ENCODE measurements at places on chromosomes 2 and 18.

DNA sequence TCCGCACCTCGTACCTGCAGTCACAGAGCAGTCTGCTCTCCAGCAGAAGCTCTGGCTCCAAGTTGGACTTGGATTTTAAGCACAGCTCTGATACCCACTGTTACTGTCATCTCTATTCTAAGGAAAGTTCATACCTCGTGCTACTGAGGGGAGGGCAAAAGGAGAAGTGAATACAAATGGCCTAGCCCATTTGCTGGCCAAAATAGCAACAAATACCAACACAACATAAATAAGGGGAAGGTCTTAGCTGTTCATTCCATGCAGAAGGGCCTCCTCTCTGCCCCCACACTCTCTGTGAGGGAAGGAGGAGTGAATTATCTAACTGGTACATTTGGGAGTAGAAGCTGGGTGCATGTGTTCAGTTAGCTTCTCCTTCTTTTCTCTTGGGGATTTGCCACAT is 739.4 kb upstream of the RAB6C start:
- no peak for DNase-seq

DNA sequence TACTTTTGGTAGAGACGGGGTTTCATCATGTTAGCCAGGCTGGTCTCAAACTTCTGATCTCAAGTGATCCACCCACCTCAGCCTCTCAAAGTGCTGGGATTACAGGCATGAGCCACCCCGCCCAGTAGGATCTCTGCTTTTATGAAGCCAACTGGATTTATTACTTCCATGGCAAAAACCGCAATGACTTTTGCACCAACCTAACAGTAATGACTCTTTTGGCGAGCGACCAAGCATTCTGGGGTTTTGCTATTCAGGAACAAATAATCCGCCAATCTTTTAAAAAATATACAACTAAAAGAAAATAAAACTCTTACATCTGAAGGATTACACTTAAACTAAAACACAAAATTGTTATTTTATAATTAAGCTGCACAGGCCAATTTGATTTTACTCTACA is 260.6 kb downstream of the ZEB2 start:
- no peak for DNase-seq

DNA sequence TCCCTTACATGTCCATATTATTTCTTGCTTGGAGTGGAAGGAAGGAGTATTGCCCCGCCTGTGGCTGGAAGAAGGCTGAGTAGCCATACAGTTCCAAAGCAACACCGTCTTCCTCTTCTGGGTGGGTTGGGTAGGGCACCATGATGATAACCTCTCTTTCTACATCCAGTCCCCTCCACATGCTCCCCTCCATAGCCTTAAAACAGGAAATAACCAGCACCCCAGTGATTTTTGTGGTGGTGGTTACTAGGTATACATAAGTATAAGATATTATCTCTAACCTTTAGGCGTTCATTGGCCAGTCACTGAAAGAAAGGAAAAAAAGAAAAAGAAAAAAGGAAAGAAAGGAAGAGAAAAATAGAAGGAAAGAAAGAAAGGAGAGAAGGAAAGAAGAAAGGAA is 63.1 kb downstream of the CXCR4 start:
- no peak for DNase-seq

DNA sequence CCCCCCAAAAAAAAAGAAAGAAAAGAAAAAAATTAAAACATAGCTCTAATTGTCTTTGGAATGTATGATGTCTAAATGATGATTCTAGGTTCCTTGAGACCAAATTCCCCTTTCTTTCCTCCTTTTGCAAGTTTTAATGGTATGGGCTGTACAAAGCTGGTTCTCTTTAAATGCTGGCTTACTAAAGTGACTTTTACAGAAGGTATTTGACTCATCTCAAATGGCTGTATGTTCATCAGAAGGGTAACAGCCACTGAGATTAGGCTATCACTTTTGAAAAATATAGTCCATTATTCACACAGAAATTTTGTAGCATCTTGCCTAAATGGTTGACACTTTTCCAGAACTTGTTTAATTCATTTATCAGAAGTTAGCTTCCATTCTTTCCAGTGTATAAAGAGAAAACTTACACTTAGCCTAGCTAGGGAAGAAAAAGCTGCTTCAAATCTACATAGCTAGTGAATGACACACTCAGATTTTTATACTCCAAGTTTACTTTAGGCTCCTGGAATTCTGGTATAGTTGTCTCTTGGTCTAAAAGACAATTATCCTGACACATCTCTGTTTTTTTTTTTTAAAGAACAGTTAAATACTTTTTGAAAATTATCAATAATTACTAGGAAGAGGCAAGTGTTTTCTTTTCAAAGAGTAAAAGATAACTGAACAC is 622.6 kb downstream of the LRP1B start:
- DNase-seq, result no peak

- DNase-seq, result no peak
Measured at GRCh38 chr2:75113231-75113869, 86.0 kb downstream of the TACR1 start.

- no peak for DNase-seq
Measured at GRCh38 chr2:225763711-225764110, 364.2 kb downstream of the NYAP2 start.

DNA sequence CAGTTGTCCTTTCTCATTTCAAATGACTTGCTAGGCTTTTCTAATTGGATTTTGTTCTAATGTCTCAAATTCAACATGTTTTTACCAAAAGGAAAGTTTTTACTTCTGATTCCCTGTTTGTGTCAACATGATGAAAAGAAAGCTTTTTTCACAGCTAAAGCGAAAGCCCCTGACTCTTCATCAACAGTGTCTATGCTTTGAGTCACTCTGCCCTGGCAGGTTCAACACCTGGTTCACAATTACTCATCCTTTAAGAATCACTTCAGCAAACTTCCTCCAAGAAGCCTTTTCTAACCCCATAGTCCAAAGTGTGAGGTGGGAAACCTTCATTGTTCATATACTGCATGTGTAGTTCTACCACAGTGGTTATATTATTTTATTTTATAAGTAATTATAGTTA is 7.6 kb upstream of the DSG2 start:
- no peak for DNase-seq

DNA sequence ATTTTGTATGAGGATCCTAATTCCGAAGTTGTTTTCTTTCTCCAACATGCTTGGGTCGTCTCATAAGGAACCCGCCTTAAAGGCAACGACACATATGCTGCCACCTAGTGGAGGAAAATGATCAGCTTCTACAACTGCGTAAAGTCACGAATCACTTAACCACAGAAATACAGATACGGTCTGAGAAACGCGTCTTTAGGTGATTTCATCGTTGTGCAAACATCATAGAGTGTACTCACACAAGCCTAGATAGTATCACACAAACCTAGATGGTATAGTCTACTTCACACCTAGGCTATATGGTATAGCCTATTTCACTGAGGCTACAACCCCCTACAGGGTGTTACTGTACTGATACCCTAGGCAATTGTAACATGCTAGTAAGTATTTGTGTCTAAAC is 13.1 kb downstream of the GNLY start:
- no peak for DNase-seq

- no peak for DNase-seq
Measured at GRCh38 chr2:105576050-105576439, 168.7 kb upstream of the NCK2 start.

DNA sequence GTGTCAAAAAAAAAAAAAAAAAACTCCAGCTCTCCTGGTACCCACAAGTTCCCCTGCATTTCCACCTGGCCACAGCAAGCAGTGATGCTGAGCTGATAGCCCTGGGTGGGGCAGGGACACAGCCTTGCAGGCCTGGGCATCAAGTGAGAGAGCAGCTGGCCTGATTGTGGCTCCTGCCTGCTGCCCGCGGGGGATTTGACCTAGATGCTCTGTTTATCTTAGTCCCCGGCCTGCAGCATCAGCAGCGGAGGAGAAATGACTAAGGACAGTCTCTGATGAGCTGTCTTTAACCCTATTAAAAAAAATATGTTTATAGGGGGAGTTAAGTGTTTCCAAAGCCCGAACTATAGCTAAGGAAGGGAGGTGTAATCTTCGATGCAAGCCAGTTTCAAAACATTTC is 102.6 kb downstream of the MTCL1 start:
- no peak for DNase-seq

- no peak for DNase-seq
Measured at GRCh38 chr2:14778015-14778414, 145.5 kb downstream of the LRATD1 start.

- no peak for DNase-seq
Measured at GRCh38 chr2:235149240-235149659, 197.4 kb downstream of the SH3BP4 start.

- no peak for DNase-seq
Measured at GRCh38 chr2:3420769-3421397, 41.4 kb downstream of the TRAPPC12 start.

- no peak for DNase-seq
Measured at GRCh38 chr18:51668607-51669006, 471.1 kb upstream of the MEX3C start.

DNA sequence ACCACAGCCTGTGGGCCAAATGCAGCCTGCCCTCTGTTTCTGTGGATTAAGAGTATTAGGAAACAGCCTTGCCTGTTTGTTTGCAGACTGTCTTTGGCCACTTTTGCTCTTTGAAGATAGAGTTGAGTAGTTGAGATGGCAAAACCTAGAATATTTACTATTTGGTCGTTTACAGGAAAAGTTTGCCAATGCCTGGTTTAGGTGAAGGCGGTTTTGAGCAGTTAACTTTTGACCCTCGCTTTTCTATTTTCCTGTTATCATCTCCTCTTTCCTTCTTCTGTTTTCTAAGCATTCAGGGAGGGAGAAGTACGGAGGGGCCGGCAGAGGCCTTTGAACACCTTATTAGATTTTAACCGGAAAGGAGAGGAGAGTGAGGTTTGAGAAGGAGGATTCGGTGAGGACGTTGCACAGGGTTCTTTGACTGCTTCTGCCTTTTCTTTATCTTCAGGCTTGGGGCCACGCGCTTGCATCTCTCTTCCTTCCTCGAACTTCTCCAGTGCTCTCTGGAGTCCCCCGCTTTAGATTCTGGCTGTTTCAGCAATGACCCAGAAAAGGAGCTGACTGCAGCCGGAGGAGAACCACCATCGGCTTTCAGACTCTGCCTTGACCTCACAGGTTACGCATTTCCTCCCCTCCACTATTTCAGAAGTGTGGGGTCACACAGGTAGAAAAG is 39.2 kb downstream of the IL1R2 start:
- DNase-seq, result no peak

DNA sequence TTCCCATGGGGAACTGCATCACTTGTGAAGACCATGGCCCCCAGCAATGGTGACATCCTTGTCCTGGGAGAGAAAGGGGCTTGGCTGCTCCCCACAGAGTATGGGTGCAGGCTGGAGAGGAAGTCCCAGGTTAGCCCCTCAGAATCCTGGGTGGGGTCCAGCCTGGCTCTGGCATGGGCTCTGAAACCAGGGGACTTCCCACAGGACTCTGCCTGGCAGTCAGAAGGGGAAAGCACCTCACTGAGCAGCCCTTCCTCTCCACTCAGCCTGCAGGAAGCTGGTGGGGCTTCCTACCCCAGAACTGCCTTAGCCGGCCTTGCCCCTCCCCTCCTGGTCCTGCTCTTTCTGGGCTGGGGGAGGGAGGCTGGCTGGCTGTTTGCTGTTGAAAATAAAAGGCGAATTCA is 3.7 kb downstream of the NEURL3 start:
- DNase-seq, result no peak

DNA sequence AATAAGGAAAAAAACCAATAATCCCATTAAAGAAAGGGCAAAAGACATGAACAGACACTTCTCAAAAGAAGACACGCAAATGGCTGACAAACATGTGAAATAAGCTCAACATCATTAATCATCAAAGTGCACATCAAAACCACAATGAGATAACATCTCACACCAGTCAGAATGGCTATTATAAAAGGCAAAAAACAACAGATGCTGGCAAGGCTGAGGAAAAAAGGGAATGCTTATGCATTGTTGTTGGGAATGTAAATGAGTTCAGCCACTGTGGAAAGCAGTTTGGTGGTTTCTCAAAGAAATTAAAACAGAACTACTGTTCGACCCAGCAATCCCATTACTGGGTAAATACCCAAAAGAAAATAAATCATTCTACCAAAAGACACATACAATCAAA is 285.6 kb downstream of the NR4A2 start:
- no peak for DNase-seq

- no peak for DNase-seq
Measured at GRCh38 chr18:51391731-51392130, 194.2 kb upstream of the MEX3C start.

DNA sequence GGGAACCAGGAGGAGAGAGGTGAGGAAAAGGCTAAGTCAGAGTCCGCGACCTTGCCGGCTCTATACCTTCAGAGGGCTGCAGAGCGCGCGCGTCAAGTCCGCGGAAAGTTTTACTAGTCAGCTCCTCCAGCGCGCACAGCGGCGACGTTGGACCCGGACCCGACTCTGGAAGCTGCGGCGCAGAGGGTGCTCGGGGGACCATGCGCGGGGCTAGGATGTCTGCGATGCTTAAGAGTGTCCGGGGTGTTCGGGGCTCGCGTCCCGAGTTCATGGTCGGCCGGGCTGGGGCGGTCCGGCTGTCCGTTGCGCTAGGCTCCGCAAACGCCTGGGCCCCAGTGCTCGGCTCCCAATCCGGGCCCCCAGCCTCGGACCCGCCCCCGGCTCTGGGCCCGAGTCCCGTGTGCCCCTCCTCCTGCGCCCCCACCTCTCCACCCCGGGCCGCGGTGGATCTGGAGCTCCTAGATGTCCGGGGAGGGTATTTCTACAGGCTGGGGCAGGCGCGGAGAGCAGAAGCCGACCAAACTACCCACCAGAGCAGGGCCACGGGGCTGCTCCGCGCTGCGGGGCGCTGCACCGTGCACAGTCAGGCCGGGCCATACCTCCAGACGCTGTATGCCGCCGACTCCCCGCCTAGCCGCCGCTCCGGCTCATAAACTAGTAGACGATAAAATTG is at the start of gene LBX2:
Gene LBX2 (minus strand): TSS at position 337 of the 673 bp plus-strand sequence. CDS start 66 bp downstream, at position 271.
- DNase-seq, result no peak
